Fibroblast of upper back skin (primary cell): ENCODE measurements at places on chromosomes 7 and 10.
A peak's percentile ranks its signal among the peaks of the same experiment; 100 is the strongest.

DNA sequence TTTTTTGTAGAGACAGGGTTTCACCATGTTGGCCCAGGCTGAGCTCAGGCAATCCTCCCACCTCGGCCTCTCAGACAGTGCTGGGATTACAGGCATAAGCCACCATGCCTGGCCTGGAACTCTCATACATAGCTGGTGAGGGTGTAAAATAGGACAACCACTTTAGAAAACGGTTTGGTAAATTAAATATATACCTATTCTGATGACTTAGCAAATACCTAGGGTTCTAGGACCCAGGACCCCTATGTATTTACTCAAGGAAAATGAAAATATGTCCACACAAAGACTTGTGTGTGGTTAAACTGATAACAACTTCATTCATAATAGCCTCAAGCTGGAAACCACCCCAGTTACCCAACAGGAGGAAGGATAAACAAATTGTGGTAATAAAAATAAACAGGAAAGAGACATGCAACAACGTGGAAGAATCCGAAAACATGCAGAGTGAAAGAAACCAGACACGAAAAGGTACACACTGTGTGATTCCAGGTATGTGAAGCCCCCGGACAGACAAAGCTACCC is 52.7 kb downstream of the CARD11 start:
- no peak for DNase-seq

DNA sequence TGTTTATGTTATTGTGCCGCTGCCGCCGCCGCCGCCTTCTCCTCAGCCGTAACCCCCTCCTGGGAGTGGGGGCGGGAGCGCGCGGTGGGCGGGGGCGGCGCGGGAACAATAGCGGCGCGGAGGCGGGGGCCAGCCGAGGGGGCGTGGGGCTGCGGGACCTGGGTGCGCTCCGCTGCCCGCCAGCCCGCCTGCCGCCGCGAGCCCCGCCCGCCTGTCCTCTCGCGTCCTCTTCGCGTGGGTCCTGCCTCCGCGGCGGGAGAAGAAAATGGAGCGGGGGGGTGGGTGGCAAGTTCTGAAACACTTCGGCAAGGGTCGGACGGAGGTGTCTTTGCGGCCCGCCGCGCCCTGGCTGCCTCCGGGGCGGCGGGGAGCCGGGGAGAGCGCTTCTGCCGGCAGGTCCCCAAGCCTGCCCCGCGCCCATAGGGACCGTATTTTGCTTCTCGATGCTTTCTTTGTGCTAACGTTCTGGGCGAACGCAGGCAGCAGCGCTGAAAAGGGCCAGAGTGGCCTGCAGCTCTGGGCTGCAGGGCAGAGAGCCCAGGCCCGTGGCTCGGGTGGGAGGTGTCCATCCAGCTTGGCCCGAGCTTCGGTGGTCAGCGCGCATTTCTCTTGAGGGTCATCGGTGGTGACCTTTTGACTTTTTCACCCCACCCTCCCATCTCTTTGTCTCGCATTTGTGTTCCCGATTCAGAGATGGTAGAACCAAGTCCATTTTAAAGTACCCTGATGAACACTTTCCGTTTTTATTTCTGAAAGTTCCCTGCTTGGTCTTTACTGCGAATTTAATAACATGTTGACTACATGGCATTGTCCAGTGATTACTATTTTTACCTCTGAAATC is 613 bp downstream of the MAPK8 start:
- DNase-seq, result peak; percentile 47

- DNase-seq, result no peak
Measured at GRCh38 chr10:102814453-102814871, 22.8 kb downstream of the CYP17A1 start.

DNA sequence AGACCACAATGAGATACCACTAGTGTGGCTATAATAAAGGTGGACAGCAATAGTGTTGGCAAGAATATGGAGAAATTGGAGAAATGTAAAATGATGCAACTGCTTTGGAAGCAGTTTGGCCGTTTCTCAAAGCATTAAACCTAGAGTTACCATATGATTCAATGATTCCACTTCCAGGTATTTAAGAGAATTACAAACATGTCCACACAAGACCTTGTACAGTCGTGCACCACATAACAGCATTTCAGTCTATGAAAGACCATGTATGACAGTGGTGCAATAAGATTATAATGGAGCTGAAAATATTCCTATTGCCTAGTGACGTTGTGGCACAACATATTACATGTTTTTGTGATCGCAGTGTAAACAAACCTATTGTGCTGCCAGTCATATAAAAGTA is 29.6 kb downstream of the CCDC172 start:
- DNase-seq, result peak; percentile 7

- no peak for DNase-seq
Measured at GRCh38 chr7:22601003-22601402, 101.0 kb upstream of the STEAP1B start.

DNA sequence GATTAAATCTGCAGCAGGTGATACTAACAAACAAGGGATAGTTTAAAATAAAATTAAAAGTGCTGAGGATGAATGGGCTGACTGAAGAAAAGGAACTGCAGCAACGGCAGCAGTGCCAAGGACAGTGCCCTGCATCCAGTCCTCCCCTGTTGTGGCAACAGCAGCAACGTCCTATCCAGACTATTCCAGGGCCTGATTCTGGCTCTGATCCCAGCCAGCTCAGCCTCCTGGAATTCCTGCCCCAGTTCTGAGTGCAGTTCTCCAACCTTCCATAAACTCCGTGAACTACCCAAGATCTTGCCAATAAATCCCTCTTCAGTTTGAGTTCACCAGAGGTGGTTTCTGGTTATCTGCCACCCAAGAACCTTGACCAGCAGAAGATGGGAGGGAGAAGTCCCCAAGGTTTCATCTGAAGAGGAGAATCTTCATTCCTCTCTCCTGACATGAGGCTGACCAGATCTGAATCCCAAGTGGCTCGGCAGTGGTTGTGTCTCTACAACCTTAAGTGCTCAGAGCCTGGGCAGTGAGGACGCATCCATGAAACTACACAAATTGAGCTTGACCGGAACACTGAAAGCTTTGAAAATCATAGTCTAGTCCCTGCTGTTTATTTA is 115.8 kb downstream of the SORBS1 start:
- DNase-seq, result peak; percentile 79

DNA sequence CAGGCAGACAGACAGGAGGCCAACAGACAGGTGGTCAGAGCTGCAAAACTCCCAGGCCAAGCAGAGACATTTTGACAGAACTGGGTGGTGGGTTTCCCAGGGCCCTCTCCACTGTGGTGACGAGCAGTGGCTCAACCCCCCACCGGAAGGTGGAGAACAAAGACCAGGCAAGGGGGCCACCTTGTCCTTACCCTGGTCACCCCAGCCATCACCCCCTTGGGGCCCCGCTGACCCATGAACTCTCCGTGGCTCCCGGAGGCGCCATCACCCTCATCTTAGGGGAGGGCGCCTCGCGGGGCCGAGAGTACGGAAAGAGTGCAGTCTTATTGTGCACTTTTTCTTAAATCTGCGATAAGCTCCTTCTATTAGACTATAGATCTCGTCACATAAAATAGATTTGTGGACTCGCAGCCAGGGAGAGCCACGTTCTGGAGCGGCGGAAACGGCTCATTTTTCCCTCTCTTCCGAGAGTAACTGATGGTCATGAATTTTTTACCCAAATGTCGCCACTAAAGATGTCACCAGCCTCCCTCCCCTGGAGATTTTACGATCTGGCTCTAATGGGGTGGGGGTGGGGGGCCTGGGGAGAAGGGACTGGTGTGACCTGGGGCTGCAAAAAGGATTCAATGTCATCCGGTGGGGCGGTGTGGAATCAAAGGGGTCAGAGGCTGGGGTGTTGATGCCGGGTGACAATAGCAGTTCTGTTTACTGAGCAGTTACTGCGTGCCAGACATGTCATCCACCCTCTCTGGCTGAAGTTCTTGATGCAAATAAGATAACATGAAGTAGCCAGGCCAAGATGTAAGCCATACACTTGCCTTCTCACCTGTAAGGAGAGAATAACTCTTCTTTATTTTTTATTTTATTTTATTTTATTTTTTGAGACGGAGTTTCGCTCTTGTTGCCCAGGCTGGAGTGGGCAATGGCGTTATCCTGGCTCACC is 71.1 kb upstream of the MYL10 start:
- DNase-seq, result no peak

- DNase-seq, result no peak
Measured at GRCh38 chr7:984361-985126, 1.6 kb downstream of the CYP2W1 start.

DNA sequence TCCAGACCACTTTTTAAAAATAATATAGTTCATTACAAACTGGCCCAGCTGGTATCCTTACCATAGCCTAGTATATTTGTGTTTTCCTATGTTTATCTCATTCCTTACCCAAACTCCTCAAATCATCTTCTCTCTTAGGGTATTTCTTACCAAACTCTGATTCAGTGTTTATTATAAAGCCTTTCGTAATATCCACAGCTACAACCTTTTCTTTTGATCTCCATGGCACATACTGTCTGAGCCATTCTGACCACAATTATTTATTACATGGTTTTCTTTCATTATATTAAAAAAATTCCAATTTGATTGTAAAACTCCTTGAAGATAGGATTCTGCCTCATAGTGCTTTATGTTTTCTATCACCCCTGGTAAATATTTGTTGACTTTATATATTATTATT is 94.2 kb downstream of the LRMDA start:
- DNase-seq, result peak; percentile 46

DNA sequence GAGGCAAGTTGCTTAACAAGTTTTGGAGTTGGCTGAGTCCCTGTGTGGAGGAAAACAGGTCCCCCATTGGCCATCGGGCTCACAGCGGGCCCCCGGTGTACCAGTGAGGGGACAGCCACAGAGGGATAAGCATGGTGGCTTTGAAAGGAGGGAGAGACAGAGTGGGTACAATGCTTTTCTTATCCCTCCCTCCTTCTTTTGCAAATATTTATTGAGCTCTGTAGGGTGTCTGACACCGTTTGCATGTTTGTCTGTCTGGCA is 2.8 kb downstream of the HTRA1 start:
- DNase-seq, result no peak

DNA sequence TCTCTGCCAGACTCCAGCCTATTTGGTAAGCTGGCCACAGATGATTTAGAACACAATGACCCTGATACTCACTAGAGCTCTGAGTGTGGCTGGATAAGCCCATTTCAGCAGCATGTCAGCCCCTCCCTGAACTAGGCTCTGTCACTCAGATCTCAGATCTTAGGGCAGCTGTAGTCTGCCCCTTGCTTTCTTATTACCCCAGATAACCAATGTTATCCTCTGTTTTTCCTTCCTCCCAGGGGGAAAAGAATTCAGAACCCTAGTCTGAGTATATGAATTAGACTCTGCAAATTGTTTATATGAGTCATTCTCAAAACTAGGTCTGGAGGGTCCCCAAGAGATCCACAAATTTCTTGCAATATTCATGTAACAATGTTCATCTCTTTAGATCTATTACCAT is 286.2 kb downstream of the KCNMA1 start:
- peak; percentile 88 for DNase-seq

- peak; percentile 13 for DNase-seq
Measured at GRCh38 chr10:108598831-108599230, 1324.5 kb downstream of the XPNPEP1 start.

DNA sequence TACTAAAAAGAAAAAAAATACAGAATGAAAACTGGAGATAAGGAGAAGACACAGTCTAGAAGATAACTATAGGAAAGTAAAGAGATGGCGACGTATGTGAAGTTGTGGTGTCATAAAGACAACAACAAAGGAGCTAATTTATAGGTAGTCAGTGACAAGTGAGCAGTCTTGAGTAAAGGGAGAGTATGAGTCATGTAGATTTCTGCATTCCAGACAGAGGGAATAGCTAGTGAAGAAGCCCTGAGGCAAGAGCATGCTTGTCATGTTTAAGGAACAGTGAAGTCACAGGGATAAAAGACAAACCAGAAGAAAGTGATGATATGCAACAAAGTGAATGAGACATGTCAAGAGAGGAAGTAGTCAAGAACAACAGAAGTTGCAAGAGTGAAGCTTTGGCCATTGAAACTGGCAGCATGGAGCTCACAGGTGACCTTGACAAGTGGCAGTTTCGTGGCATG is 2.3 kb upstream of the MIOS start:
- DNase-seq, result peak; percentile 78

GRCh38 chr7:505171-505570 is 14.5 kb downstream of the PDGFA start:
- no peak for DNase-seq

DNA sequence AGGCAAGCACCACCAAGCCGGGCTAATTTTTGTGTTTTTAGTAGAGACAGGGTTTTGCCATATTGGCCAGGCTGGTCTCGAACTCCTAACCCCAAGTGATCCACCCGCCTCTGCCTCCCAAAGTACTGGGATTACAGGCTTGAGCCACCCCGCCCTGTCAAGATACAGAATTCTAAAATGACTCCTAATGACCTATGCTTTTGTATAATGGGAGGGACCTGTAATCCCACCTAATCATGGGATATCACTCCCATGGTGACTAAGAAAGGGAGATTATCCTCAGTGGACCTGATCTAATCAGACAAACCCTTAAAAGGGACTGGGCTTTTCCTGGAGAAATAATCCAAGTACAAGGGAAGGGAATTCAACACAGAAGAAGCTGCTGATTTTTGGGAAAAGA is 28.8 kb downstream of the SAMD8 start:
- no peak for DNase-seq

DNA sequence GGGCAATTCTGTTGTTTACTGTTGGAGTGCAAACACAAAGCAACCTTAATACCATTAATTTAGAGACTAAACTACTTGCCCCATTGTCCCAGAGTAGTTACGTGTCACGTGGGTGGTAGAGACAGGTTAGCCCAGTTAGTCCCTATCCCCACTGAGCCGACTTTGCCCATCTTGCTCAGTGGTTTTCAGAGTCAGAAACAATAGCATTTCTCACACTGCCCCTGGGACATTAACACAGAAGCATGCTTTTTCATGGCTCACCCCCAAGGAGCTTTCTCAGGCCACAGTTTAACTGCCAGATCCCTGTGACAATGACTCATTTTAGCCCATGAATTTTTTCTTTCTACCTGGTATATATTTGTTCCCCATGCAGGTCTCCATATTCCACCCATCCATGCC is 271.0 kb downstream of the POU6F2 start:
- no peak for DNase-seq

DNA sequence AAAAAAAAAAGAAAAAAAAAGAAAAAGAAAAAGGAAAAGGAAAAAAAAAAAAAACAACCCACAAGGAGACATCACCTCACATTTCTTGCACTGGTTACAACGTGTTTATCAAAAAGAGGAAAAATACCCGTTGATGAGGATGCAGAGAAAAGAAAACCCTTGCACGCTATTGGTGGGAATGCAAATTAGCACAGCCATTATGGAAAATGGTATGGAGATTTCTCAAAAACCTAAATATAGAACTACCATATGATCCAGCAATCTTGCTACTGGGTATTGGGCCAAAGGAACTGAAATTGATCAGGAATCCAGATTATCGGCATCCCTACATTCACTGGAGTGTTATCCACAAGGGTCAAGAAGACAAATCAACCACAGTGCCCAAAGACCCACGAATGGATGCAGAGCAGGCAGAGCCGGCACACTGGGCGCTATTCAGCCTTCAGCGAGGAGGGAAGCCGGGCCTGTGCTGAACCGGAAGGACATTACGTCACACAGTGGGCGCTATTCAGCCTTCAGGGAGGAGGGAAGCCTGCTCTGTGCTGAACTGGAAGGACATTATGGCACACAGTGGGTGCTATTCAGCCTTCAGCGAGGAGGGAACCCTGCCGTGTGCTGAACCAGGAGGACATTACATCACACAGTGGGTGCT is 258.7 kb downstream of the ZMYND11 start:
- no peak for DNase-seq

- no peak for DNase-seq
Measured at GRCh38 chr10:78768876-78769275, 299.9 kb upstream of the ZMIZ1 start.
